NCI-H1417 (cell line): ENCODE measurements at places on chromosomes 4 and X.

DNA sequence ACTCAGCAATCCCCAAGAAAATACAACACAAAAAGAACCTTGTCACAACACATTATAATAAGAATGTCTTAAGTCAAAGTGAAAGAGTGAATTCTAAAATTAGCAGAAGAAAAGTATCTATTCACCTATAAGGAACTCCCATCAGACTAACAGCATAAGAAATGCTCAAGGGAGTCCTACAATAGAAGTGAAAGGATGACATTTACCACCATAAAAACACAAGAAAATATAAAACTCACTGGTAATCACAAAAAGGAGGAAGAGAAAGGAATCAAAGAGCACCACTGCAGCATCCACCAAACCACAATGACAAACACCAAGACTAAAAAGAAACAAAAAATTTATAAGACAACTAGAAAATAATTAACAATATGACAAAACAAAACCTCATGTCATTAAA lies 257.0 kb upstream of the AGTR2 start:
- DNase-seq: no peak

GRCh38 chr4:77564231-77564630 lies 41.4 kb upstream of the CXCL13 start:
- peak; percentile 10 for DNase-seq

DNA sequence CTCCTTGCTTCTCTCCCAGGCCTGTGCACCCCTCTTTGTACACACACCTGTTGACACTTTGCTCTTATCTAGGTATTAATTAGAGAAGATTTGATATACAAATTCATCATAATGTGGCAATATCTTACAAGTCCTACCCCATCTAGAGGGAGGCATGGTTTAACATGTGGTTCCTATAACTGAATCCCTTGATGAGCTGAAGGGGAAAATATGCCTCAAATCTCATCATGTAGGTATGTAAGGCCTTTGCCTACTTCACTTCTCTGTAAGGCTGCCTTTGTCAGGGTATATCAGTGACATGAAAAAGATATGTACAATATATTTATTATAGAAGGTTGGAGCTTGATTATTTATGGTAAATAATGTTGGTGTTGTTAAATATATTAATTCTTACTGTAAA lies 31.9 kb downstream of the HTR2C start:
- no peak for DNase-seq

GRCh38 chr4:186743261-186743660 lies 19.6 kb upstream of the FAT1 start:
- no peak for DNase-seq

- no peak for DNase-seq
These were observed 77.4 kb upstream of the CPEB2 start for GRCh38 chr4:14924812-14925344.

DNA sequence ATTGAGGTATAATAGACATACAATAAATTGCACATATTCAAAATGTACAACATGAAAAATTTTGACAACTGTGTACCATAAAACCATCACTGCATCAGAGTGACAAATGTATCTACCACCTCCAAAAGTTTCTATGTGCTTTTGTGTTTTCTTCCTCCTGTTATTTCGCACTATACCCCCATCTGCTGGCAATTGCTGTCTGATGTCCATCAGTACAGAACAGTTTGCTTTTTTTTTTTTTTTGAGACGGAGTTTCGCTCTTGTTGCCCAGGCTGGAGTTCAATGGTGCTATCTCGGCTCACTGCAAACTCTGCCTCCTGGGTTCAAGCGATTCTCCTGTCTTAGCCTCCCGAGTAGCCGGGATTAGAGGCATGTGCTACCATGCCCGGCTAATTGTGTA lies 154.3 kb upstream of the GIMD1 start:
- no peak for DNase-seq
